ENCODE measurements at places on chromosomes 2 and 18.

GRCh38 chr2:85716346-85716914 lies 22.3 kb downstream of the GNLY start:
- DNase-seq = no peak

- DNase-seq = no peak
These were observed 87.9 kb downstream of the BCL2L11 start for GRCh38 chr2:111208639-111209038.

DNA sequence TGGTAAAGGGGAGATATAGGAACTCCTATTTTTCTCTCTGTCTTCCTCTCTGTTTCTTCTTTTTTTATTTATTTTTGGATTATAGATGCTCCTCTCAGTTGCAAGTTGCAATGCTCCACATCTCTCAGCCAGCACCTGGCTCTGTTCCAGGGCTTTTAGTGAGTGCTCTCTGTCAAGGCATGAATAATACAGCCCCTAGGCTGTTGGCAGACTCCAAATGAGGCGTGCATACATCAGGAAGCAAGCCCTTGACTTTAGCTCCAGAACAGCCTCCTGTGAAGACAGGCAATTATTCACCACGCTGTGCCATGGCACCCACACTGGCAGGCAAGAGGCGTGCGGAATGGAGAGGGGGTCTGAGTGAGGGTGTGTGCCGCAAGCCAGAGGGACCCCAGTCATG lies 228.1 kb upstream of the PXDN start:
- DNase-seq = no peak

GRCh38 chr18:67840379-67840778 lies 323.9 kb upstream of the DSEL start:
- DNase-seq = no peak

- no peak for DNase-seq
These were observed 183.7 kb downstream of the INO80D start for GRCh38 chr2:205902041-205902899.

GRCh38 chr2:69524799-69525198 lies 87.6 kb upstream of the NFU1 start:
- no peak for DNase-seq

- no peak for DNase-seq
These were observed 12.9 kb downstream of the FOSL2 start for GRCh38 chr2:28405537-28405936.

GRCh38 chr2:38146907-38147307 lies 71.0 kb upstream of the CYP1B1 start:
- DNase-seq = no peak

DNA sequence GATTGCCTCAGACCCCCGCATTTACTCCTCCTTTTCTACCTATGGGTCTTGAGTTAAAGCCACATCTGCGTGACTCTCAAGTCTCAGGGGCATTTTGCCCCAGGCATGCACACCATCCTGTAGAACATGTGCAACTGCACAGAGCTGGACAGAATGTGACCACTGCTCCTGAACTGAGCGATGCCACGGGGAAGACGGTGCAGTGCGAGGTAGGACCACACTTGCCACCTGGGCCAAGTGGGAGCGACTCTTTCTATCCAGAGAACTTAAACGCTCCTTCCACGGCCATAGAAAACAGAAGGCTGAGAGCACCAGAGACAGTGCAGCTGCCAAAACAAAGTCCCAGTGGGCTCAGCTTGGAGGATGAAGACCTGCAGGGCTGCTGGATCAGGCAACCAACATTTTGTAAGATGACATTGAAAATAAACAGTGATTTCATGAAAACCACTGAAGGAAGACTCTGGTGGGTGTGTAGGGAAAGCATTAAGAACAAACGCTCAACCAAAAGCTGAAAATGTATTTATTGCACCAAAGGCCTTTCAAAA lies 149.0 kb upstream of the HDAC4 start:
- DNase-seq = no peak

Data from activated naive CD8-positive, alpha-beta T cell treated with anti-CD3 and anti-CD28 coated beads, Interleukin-2, amount 10 ng/mL, durations not matched to agents 7 days and 5 days (primary cell).